ENCODE measurements at places on chromosomes 6 and 20.

- DNase-seq: peak; percentile 70
Observed at GRCh38 chr20:28562510-28562898, 2695.0 kb upstream of the DEFB115 start.

GRCh38 chr6:45467853-45468252, 90.1 kb upstream of the SUPT3H start:
- DNase-seq: no peak

- DNase-seq: peak; percentile 32
Observed at GRCh38 chr6:139474145-139475108, 100.0 kb upstream of the CITED2 start.

GRCh38 chr6:6694368-6694780, 105.9 kb downstream of the LY86 start:
- DNase-seq: no peak

Data from RPMI7951 (cell line).